ENCODE measurements at places on chromosomes 2 and 18.

DNA sequence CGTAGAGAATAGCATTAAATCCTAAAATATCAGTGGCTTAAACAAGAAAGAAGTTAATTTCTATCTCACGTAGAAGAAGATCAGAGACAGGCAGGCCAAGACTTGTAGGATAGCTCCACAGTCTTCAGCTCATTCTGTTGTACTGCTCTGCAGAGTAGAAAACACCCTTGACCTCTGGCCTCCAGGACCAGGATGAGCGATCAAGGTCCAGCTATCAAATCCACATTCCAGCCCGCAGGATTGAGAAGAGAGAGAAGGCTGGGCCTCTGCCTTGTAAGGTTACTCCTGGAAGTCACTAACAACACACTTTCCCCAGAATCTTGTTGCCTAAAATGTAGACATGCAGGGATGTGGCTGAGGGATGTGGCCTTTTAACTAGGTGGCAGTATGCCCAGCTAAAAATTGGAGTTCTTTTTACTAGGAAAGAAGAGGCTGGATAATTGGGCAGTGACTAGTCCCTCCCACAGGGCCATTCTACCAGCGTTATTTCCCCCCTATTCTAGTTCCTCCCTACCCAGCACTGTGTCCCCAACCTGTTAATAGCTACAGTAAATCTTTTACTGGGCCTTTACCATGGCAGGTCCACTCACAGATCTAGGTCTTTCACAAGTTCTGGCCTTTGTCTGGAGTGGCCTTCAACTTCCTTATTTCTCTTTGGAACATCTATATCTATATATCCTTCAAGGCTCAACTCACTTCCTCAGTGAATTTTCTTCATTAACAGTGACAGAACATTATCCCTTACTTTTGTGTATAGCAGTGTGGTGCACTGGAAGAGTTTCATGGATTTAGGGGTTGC is 165.0 kb downstream of the DIS3L2 start:
- DNase-seq: no peak

- DNase-seq: no peak
These were observed 202.3 kb downstream of the MYCN start for GRCh38 chr2:16142383-16143361.

DNA sequence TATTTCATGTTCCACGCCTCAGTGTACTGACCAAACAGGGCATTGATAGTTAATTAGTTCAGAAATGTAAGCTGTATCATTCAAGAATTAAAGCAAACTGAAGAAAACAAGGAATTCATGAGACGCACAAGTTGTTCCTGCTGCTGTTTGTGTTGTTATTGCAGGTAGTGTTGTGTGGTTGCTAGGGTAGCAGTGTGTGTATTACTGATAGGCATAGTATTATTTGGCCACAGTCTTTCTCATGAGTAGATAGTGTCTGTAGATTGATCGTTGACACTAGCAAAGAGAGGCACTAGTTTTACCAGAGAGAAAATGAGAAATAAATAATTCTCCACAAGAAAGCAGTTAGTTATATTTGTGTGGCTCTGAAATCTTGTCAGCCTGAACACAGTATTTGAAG is 548.6 kb downstream of the LRP1B start:
- DNase-seq: no peak

- DNase-seq: no peak
These were observed 917.6 kb upstream of the ACVR2A start for GRCh38 chr2:146927080-146927711.

GRCh38 chr18:68713131-68713530 is 1.8 kb downstream of the TMX3 start:
- DNase-seq: no peak

- no peak for DNase-seq
These were observed 15.1 kb downstream of the DYSF start for GRCh38 chr2:71468279-71469015.

DNA sequence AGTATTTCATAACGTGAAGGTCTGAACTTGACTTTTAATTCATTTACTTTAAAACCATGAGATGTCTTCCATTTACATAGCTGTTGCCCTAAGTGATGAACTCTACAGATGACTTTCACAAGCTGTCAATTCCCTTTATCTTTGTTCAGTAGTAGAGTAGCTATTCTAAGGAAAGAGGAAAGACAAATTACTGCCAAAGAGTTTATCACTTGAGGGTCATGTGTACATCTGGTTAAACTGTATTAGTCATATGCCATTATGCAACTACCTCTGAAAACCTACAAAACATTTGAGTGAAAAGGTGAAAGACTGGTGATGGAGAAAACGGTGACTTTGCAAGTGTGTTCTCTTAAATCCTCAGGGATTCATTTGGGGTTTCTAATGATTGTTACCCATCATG is 763.9 kb downstream of the TMEM182 start:
- no peak for DNase-seq

DNA sequence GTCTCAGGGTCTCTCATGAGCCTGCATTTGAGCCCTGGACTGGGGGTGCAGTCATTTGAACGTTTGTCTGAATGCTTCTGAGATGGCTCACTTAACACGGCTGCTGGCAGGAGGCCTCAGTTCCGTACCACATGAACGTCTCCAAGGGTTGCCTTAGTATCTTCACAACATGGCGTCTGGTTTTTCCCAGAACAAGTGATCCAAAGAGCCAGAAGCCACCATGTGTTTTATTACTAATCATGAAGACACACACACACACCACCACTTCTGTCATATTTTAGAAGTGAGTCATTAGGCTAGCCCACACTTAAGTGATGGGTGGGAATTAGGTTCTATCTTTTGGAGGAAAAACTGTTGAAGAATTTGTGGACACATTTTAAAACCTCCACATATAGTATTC is 15.0 kb upstream of the MYO1B start:
- DNase-seq: no peak

- no peak for DNase-seq
These were observed 4.8 kb downstream of the MTA3 start for GRCh38 chr2:42573256-42573655.

- no peak for DNase-seq
These were observed 421.4 kb upstream of the TCF4 start for GRCh38 chr18:56009411-56009810.

GRCh38 chr2:53672881-53673522 is 94.6 kb upstream of the CHAC2 start:
- no peak for DNase-seq

GRCh38 chr2:152620985-152621384 is 96.3 kb downstream of the PRPF40A start:
- no peak for DNase-seq

DNA sequence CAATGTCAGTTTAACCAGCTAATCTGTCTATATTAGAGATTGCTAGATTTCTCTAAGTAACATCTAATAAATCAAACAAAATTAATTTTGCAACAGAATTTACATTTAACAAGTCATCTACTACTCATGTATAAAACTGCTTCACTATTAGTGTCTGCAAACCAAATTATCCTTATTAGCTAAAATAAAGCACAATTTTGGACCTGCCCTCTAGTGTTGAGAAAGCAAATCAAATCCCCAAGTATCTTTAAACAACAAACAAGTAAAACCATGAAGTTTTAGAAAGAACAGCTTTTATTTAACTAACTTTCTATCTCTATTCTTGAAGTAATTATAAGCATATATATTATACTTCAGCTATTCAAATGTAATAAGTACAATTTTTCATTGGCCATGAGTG is 113.1 kb upstream of the SP3 start:
- DNase-seq: no peak

- DNase-seq: no peak
These were observed 61.2 kb upstream of the B3GNT7 start for GRCh38 chr2:231334179-231334930.

DNA sequence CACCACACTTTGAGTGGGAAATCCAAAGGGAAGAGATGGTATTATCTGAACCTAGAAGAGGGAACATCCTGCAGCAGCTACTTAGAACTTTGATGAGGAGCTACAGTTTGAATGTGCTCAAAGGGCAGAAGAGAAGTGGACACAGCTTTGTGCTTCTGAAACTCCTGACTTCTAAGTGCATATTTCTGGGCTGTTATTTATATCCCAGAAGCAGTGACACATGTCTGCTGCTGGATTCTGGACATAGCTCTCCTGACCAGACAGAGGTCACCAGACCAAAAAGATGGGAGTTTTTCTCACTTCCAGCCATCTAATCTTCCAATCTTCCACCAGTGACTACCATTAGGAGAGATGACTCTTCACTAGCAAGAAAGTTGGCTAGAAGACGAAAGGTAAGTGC is 153.9 kb downstream of the FSIP2 start:
- DNase-seq: no peak

Measured in HL-60 (cell line).